A549 (cell line): ENCODE measurements at places on chromosomes 6 and 20.
A peak's percentile ranks its signal among the peaks of the same experiment; 100 is the strongest.

GRCh38 chr6:24545691-24546090 lies 50.9 kb downstream of the ALDH5A1 start:
- DNase-seq: no peak

GRCh38 chr6:167696296-167696695 lies 130.4 kb upstream of the AFDN start:
- DNase-seq: no peak

DNA sequence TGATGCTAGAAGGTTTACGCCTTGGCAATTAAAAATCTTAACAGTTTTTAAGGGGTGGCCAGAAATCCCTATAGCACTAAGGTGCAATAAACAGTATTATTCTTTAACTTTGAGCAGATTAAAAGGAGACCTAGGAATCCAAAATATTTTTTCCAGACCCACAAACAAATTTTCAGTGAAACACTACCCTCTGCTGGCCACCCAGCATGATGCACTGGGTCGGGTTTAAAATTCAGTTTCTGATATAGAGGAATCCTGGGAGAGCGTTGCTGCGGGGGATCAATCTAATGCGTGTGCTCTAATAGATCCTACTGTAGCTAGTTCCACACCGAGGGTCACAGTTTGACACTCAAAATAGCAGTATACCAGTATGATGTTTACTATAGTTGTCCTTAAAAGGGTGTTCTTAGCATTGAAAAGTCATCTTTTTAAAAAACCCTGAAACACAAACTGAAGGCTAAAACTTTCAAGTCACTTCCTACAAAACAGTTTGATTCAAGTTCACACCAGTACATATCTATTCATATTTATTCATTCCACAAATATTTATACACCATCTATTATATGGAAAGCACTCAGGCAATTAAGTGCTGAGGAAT lies 10.2 kb downstream of the UBE3D start:
- peak; percentile 17 for DNase-seq

- DNase-seq: no peak
Observed at GRCh38 chr6:83590416-83590815, 78.1 kb downstream of the PRSS35 start.

- no peak for DNase-seq
Observed at GRCh38 chr6:70507161-70507560, 59.6 kb upstream of the SDHAF4 start.

DNA sequence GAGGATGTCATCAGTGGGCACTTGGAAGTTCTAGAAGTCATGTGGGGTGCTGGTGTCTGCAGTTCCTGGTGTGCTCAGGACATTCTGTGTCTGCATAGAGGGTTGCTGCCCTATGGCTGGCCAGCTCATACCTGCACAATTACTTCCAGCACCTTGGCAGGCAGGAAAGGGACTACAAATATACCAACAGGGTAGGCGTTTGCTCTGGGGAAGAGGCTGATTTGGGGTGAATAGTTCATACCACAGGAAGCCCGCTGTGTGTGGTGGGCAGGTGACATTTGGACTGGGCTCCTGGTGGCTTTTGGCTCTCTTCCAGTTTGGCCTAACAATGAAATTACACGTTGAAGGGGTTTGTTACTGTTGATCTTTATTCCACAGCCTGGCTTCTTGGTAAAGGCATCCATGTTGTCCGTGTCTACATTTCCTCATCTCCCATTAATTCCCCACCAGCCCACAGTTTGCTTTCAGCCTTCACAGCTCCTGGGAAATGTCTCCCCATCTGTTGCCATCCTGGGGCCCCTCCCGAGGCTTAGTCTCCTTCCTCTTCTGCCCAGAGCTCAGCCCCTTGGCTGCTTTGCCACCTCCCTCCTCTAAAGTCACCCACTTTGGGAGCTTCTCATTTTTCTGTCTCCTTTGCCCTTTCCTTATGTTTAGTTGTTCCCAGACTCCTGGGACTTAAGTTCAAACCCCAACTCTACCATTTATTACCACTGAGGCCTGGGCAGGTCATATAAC lies 88.1 kb downstream of the RSPH3 start:
- no peak for DNase-seq

DNA sequence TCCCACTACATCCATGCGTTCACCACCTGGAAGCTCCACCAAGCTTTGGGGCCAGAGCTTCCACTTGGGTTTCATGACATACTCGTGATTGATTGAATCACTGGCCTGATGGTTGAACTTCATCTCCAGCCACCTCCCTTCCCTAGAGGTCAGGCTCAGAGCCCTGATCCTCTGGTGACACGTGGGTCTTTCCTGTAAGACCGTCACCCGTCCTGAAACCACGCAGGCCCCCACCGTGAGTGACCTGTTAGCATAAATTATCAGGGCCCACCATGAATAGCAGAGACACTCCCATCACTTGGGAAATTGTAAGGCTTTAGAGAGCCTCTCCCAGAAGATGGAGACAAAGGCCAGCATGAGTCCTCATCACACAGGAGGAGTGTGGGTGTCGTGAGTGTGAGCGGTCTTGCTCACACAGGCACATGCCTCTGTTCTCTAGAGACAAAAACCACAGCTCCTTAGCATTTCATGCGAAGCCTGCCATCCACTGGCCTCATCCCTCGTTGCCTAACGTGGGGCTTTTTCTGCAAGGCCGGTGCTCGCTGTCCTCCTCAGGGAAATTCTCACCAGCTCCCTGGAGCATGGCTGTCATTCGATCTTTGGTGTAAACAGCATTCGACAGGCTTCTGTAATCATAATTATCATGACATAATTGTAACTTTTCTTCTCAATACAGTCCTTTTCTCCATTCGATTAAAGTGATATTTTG lies 65.1 kb upstream of the DUSP22 start:
- no peak for DNase-seq

- peak; percentile 53 for DNase-seq
Observed at GRCh38 chr20:5402903-5403531, 86.3 kb upstream of the PROKR2 start.

DNA sequence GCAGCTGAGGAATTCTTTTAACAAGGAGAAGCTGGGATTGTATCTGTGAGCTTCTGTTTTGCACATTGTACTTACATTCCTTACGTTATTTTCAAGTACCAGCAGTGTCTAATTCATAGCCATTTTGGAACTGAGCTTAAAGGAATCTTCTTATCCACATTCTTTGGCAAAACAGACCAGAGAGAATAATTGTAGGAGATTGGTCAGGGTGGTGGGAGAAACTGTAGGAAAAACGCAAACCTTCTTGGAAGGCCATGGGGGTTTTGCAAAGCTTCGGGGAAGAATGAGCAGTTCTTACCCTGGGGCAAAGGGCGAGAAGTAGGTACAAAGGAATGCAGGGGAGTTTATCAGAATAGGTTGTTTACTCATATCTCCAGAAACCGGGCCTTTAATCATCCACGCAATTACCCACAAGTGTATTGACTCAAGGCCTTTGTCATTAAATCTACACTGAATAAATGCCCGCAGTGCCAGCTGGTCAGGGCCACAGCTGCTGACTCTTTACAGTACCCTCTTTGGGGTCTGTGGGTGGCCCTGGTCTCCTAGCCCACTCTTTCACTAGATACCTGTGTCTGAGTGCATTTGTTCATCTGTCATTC lies 39.6 kb upstream of the SPTLC3 start:
- DNase-seq: no peak

GRCh38 chr6:156197513-156197912 lies 579.7 kb upstream of the ARID1B start:
- no peak for DNase-seq

GRCh38 chr20:32465092-32465900 lies 107.2 kb downstream of the ASXL1 start:
- DNase-seq: peak; percentile 88

GRCh38 chr6:96299525-96299924 lies 222.1 kb upstream of the UFL1 start:
- no peak for DNase-seq

DNA sequence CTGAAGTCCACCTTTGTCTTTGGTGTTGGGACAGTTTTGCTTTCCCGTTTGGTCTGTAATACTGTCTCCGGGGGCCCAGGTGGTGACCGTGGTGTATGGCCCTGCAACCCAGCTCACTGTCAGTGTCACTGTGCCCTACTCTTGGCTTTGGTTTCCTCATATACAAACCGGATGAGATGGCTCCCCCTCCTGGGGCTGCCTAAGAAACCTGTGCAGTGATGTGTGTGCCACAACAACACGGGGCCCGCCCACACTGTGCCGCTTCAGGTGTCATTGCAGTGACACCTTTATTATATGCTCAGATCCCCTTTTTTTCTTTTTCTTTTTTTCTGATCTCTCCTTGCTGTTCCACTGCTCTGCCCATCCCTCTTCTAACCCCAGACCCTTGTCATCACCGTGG lies 73.9 kb downstream of the RAMACL start:
- no peak for DNase-seq

DNA sequence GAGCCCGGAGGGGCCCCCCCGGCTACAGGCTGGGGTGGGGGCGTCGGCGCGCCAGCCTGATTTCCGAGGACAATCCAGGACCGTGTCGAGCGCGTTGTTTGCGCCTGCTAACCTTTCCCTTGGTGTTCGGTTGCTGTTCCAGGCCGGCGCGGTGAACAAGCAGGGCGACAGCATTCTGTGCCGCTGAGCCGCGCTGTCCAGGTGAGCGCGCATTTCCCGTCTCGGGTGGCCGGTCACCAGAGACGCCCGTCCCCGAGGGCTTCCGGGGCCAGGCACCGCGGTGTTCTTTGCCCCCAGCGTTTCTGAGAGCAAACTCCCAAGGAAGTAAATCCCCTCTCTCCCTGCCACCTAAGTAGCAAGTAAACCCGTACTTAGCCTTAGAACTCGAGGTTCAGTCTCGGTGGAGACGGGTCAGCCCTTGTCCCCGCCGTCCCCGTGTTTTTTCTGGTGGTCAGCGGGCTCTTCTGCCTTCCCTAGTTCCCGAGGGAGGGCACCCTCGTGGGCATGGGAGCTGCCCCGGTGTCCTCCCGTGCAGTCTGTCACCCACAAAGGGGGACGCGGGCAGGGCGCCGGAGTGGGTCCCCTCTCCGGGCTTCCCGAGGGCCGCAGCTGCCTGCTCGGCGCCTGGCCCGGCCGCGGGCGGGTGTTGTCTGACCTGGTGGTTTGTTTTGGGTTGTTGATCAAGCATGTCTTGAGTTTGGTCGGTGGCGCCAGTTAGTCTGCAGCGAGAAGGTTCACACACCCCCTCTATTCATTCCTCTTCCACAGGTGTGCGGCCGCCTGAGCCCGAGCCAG lies 1.5 kb downstream of the ID4 start:
- peak; percentile 4 for DNase-seq

- DNase-seq: no peak
Observed at GRCh38 chr6:113403966-113404595, 453.1 kb upstream of the MARCKS start.

- peak; percentile 35 for DNase-seq
Observed at GRCh38 chr20:35618263-35619131, 2.9 kb downstream of the SPAG4 start.

DNA sequence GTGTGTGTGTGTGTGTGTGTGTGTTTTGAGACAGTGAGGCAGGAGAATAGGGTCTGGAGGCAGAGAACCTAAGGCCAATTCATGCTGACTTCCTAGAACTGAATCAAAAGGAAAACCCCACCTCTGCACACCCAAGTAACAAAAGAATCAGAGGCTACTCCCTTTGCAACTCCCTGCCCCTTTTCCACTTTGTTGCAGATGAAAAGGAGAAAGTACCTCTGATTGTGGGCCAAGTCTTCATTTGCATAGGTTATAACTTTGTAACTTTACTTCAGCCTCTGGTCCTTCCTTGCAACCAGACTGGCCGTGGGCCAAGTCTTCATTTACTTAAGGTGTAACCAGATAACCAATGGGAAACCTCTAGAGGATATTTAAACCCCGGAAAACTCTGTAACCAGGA lies 168.8 kb downstream of the EYA2 start:
- DNase-seq: no peak

DNA sequence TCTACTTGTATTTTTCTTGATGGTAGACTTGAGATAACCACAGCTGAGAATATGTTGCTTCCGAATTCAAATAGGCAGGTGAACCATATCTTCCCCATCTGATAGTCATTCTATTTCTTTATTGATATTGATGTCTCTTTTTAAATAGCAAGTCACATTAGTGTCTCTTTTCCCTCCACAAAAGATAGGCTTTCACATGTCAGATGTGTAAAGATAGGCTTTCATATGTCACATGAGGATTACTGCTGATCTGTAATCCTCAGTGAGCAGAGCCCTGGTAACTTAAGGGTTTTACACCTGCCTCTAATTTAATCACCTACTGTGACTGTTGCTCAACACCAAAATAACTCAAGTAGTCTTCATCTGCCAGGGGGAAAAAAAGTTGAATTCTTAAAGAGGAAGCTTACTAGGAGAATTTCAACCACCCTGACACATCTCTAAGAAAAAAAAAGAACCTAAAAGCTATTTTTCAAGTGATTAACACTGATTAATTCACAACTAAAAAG lies 45.3 kb upstream of the TRDN start:
- no peak for DNase-seq

DNA sequence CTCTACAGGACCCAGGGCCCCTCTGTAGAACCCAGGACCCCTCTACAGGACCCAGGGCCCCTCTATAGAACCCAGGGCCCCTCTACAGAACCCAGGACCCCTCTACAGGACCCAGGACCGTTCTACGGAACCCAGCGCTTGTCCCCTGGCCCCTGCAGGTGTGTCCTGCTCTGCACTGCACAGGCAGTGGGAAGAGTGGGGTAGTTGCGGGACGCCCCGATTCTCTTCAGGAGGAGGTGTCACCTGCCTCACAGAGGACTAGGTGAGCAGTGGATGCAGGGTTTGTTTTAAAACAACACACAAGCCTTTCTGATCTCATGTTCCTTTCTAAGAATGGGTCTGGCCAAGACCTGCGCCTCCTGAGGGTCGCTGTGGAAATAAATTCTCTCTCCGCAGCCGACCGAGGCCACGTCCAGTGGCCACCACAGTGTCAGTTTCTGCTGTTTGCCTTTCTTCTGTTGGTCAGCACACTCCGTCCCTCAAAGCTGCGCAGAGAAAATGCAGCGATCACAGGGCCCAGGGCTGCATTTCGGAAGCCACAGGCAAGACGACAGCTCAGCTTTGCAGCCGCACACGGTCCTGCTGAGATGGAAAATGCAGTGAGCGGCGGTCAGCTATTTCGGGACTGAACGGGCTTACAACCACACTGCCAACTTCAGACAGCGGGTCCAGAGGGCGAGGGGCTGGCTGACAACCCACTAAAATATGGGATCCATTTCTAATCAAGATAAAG lies 135.2 kb downstream of the DLL1 start:
- no peak for DNase-seq

DNA sequence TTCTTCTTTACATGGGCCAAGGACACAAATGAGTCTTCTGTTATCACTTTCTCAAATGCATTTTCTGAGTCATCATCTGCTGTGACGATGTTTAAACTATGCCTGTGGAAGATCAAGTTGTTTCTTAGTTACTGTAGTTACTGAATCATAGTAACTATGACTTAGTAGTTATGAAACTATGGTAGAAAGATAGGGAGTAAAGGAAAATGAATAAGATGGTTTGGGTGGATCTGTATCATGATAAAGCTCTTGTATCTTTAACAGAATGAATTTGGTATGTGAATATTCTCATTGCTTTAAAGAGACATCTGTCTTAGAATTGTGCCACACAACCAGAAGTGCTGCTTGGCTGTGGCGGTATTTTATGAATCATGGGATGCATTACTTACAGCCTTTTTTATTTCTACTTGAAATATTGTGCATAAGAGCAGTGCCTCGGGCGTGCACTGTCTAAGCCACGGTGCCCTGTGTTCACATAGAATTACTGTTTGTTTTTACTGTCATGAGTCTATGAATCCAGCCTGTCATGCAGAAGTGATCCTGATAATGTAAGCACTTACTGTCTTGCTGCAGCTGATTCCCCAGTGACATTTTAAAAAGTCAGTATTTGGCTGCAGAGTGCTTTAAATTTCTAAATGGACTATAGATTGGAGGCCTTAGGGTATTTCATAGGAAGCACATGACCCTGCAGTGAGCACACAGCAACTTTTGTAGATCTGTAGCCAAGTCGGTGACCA lies 215.2 kb downstream of the TMEM242 start:
- peak; percentile 46 for DNase-seq
